ENCODE measurements at places on chromosomes 5 and 9.

DNA sequence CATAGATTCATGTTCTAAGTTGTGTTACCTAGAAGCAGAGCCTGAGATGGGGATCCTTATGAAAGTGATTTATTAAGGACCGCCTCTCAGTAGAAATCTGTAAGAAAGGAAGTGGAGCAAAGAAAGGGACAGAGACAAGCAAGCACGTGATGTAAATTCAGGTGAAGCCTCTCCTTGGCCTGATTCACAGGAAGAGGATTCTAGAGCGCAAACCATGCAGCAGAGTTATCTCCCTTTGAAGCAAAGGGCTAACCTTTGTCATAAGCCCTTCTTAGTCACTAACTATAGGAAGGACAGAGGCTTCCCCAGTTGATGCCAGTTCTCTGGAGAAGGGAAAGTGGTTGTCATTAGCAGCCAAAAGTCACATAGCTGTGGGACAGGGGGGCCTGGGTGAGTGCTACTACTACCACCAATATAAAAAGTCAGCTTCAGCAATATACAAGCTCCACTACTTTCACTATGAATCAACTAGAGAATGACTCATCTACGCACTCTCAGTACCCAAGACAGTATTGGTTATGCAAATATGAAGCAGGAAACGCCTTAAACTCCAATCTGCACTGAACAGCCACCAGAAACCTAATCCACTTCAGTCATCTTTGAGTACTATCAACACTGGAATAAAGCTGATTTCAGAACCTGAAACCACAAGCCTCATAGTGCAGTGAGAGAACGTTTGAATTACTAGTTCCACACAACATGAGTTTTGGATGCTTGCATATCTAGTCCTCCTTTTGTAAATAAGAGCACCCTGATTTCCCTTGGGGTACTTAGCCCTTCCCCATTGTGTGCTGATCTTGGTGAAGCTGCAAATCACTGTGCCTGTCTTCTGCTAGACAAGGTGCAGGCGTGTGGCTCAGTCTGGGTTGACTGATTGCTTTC is 162.7 kb downstream of the ZNF608 start:
- peak; percentile 73 for DNase-seq

DNA sequence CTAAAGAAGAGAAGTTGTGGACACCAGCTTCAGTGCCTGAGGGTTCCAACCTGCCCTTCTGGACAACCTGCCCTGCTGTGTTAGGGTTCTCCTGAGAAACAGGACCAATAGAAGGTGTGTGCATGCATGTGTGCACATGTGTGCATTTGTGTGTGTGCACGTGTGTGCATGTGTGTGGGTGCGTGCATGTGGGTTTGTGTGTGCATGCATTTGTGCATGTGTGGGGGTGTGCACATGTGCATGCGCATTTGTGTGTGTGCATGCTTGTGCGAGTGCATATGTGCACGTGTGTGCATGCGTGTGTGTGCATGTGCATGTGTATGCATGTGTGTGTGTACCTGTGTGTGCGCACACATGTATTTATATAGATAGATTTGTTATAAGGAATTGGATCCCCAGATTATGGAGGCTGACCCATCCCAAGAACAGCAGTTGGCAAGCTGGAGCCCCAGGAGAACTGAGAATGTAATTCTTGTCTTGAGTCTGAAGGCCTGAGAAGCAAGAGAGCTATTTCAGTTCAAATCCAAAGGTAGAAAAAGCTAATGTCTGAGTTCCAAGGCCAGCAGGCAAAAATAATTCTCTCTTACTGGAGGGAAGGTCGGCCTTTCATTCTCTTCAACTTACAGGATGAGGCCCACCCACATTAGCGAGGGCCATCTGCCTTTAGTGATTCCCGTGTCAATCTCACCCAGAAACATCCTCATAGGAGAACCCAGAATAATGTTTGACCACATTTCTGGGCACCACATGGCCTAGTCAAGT is 62.9 kb upstream of the SYNPO start:
- DNase-seq, result no peak

DNA sequence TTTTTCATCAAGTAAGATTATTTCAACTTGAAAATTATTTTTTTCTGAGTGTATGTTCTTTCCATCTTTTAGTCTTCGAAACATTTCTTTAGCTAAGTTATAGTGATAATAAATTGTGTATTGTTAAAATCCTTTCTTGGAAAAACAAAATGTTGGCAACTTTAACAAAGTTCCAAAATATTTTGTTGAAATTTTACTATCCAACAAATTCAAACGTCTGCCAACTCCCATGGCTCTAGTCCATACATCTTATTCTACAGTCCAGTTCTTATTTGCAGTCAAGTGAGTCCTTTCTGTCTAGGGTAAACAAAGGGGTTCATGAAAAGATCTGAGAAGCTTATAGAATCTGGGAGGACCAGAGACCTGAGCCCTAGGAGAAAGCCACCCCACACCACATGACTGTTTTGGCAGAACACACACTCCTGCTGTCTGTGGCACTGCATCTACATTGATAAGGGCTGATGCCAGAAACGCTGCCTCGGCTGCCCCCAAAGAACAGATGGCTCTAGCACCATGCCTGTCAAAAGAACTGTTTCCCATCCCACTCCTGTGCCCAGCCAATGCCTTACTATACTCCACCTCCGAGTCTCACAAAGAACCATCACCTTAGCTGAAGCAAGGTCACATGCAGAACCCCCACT is 47.5 kb downstream of the FEM1C start:
- DNase-seq, result no peak

- peak; percentile 71 for DNase-seq
Observed at GRCh38 chr9:37486616-37487548, 1.1 kb downstream of the POLR1E start.

GRCh38 chr5:16552666-16553343 is 64.0 kb downstream of the RETREG1 start:
- peak; percentile 39 for DNase-seq

DNA sequence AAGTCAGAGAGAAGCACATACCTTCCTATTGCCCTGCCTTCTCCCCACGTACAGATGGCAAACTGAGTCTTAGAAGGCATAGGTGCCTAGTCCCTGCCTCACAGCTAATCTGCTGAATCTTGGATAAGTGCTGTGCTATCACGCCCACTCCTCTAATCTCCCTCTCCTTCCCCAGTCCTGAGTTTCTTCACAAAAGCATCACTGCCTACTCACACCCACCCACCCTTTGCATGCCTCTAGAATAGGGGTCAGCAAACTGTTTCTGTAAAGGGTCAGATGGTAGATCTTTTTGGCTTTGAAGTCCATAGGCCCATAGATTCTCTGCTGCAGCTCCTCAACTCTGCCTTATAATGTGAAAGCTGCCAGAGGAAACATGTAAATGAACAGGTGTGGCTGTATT is 23.2 kb upstream of the JADE2 start:
- DNase-seq, result no peak

DNA sequence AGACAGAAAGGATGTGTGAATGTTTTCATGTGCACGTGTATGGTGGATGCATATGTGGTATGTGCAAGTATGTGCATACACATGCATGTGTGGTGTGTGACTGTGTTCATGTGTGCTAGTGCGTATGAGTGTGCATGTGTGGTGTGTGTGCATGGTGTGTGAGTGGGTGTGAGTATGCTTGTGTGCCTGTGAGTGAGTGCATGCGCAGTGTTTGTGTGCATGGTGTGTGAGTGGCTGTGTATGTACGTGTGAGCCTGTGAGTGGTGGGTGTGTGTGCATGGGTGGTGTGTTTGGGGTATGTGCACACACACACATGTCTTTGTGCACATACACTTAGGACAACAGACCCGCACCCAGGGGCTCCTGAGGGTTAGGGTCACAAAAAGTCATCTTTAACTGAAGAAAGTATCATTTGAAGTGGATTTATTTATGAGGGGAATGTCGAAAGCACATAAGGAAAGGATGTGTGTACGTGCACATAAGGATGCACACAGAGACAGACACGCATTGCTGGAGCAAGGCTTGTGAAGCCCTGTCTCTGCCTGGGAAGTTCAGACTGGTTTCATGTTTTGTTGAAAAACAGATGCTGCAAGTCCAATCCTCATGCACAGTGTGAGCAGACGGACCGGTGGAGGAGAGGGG is 237.0 kb downstream of the SYK start:
- DNase-seq, result no peak

DNA sequence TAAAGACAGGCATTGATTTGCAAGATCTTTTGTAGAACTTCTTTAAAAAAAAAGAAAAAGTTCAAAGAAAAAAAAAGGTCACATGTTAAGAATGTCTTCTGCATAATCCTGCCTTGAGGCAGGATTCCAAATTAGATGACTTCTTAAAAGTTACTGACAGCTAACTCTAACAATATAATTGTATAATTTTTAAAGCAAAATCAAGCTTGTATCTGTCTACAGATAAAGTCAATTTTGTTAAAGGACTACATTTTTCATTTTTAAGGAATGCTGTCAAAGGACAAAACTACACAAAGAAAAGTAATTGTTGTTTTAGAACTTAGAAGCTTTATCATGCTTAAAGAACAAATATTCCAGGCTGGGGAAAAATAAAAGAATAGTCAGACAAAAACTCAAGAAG is 57.8 kb downstream of the MPDZ start:
- DNase-seq, result no peak

GRCh38 chr5:68343421-68343826 is 127.9 kb downstream of the PIK3R1 start:
- no peak for DNase-seq

- DNase-seq, result no peak
Observed at GRCh38 chr5:80191397-80191796, 64.5 kb downstream of the SERINC5 start.

GRCh38 chr9:6941501-6941900 is 183.7 kb downstream of the KDM4C start:
- DNase-seq, result no peak

- no peak for DNase-seq
Observed at GRCh38 chr5:55681301-55681700, 30.8 kb downstream of the SLC38A9 start.

- DNase-seq, result peak; percentile 70
Observed at GRCh38 chr5:78600687-78601414, 47.7 kb downstream of the LHFPL2 start.

DNA sequence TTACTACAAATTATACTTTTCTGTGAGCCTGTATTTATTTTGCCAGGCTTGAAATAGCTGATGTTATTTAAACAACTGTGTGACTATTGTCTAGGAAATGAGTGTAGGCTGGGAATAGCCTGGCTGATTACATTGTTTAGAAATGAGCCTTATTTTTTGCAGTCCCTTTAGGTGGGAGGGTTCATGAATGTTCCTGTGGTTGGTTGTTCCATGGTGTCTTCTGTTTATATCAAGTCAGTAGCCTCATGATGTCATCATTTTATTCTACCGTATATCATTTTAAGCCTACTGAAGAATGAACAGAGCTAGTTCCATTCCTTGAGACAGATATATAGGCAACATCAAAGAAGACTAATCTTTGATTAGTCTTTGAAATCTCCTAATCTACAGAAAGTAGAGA is 53.1 kb downstream of the MAP1B start:
- DNase-seq, result no peak

DNA sequence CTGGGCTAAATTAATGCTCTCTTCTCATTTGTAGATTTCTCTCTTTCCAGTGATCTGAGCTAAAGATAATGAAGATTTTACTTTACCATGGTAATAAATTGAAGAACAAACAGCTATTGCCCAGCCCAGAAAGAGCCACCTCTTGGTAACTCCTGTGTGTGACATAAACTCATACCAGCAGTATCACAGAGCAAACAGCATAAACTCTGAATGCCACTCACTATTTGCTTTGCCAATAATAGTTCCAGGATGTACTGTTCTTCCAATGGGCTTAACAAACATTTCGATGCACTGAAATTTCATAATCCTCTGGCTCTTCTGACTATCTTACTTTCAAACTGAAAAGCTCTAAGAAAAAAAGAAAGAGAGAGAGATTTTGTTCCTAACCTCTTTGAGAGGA is 69.8 kb upstream of the RASEF start:
- DNase-seq, result no peak

GRCh38 chr5:141788296-141788970 is 89.8 kb downstream of the PCDH1 start:
- no peak for DNase-seq

DNA sequence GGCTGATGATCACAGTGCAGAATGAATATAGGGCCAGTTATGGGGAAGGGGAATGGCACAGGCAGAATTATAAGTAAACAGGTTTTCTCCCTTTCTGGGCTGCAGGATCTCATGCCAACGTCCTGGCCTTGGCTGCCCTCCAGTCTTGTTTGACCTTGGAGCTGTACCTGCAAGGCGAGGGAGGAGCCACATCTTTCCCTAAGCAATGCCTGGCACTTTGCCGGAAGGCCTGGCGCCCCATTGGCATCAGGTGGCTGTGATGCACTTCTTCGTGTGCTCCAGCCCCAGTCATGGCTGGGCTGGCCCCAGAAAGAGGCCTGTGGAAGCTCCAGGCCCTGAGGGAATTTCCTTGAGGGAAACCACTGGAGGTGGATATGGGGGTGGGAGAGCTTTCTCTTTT is 16.7 kb upstream of the IQGAP2 start:
- no peak for DNase-seq

DNA sequence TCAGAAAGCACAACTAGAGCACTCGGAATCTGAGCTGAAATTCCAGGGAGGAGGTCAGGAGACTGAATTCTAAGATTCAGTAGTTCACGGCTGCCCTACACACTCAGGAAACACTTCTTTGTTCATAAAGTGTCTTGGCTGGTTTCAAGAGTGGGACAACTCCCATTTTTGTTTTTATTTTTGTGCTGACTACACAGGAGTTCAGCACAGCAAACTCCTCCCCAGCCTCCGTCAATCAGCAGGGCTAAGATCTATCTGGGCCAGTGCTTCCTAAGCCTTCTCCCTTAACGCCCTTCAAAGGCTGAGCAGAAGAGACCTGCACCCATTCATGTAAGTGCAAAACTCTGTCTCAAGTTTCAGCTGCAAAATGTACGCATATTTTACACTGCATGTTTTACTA is 250.1 kb downstream of the CRB2 start:
- DNase-seq, result no peak

DNA sequence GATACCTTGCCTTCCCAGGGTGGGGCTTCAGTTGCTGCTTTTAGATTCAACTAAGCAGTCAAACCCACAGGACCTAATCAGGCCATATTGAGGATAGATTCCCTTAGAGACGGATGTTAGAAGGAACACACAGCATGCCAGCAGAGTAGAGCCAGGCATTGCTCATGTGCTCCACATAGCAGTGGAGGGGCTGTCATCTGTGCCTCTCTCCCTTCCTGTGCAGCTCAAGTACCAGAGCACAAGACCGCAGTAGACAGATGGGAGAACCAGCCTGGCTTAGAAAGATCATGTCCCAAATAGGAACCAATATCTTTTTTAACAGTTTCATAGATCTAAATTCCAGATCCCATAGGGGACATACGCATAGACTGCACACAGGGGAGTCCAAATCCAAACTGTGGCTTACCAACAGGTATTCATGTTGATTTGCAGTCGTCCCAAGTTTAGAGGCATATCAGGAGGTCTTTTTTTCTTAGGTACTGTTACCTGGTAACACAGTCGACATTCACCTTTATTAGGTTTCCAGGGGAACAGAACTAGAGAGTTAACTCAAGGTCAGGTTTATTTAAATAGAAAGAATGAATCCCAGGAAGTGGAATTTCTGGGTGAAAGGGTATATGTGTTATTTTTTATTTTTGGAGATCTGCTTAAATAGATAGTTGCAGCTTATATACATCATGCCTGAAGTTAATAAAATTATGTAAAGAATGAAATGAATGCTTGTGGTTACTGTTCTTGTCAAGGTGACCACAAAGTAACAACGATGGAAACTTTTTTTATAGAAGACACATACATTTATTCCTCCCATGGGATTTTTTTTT is 43.5 kb upstream of the PCAT7 start:
- DNase-seq, result peak; percentile 25

Data from fibroblast of skin of left biceps (primary cell).